ENCODE measurements at places on chromosomes 6 and 20. TPM values are rescaled to one million over a fixed set of nuclear protein-coding genes. Genes with fewer than 3 reads are reported as not detected.

The TXLNB gene
- total RNA-seq = 0.76 TPM

The NT5E gene
- 1.4 TPM for total RNA-seq

The SLC44A4 gene
- not detected for total RNA-seq

The ZSCAN23 gene
- 1.6 TPM for total RNA-seq

The SALL4 gene
- not detected for total RNA-seq

The GSTA3 gene
- not detected for total RNA-seq

The ADIG gene
- not detected for total RNA-seq

The FAM162B gene
- not detected for total RNA-seq

The SENP6 gene
- 65.8 TPM for total RNA-seq

The CRYBG1 gene
- 30.2 TPM for total RNA-seq

The SLC26A8 gene
- total RNA-seq = not detected

The TSHZ2 gene
- total RNA-seq = 12.2 TPM

The NOTCH4 gene
- total RNA-seq = 0.48 TPM

The TPD52L2 gene
- 42.7 TPM for total RNA-seq

The FOXA2 gene
- total RNA-seq = not detected

The BHLHE23 gene
- not detected for total RNA-seq

The TUBB2B gene
- total RNA-seq = not detected

The BRPF3 gene
- total RNA-seq = 21.5 TPM

The CALHM5 gene
- not detected for total RNA-seq

The PPP1R11 gene
- total RNA-seq = 52.8 TPM

The CNR1 gene
- not detected for total RNA-seq

Data from activated naive CD4-positive, alpha-beta T cell treated with anti-CD3 and anti-CD28 coated beads, Interleukin-2, amount 10 ng/mL, durations not matched to agents 5 hours and 36 hours (primary cell).